Umbilical cord (tissue), 2 donors: ENCODE measurements at places on chromosomes 6 and 20.
A peak's percentile ranks its signal among the peaks of the same experiment; 100 is the strongest.

- DNase-seq: no peak
Observed at GRCh38 chr20:50892394-50892793, 38.8 kb downstream of the ADNP start.

DNA sequence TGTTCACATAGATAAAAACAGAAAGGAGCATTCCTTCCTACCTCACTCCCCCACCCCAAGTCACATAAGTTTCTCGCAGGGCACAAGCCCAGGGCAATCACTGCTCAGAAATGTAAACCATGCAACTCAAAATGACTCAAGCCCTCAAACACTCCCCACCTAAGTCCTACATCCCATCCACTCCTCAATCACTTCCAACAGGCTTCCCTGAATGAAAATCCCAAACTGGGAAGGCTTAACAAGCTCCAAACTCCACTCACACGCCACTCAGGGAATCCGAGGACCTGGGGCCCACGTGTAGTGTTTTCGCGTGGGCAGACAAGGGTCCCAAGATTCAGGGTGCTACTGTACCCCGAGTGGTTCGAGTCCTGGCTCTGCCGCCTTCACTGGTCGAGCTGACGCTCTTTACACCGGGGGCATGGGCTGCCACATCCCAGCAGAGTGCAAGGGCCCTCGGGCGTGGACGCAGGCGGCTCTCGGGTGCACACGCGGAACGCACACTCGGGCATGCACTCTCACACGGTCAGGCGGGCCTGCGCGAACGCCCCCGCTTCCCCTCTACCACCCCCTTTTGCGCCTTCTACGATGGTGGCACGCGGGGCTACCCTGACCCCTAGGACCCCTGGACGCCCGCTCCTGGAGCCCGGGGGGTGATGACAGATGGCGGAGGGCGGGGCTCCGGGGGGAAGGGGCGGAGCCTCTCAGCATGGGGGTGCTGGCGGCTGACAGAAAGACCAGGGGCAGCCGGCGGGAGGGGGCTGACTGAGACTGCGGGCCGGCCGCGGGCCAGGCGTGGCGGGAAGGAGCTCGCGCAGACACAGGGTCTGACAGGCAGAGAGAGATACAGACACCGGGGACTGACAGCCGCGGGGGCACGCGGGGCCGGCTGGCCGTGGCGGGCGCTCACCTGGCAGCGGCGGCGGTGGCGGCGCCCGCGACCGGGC is 657 bp downstream of the ZHX3 start:
- DNase-seq: peak; percentile 66

DNA sequence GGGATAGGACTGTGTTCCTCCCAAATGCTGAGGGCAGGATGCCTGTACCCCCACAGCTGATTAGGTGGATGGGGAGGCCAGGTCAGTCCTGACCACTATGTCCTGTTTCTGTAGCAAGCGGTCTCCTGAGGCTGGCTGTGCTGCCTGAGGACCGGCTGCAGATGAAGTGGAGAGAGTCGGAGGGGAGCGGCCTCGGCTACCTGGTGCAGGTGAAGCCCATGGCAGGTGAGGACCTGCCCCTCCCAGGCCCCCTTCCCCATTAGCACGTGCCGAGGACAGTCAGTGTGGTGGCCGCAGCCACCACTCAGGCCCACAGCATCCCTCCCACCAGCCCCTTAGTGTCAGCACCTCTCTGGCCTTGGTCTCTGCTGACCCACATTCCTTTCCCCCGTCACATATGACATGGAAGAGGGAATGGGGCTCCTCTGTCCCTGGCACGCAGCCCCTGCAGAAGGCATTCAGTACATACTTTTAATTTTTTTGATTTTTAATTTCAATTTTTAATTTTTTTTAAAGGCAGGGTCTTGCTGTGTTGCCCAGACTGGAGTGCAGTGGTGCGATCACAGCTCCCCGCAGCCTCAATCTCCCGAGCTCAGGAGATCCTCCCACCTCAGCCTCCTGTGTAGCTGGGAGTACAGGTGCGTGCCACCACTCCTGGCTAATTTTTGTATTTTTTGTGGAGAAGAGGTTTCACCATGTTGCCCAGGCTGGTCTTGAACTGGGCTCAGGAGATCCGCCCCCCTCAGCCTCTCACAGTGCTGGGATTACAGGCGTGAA is 5.0 kb downstream of the COL20A1 start:
- no peak for DNase-seq

- DNase-seq: no peak
Observed at GRCh38 chr6:55756531-55757031, 118.8 kb downstream of the BMP5 start.

DNA sequence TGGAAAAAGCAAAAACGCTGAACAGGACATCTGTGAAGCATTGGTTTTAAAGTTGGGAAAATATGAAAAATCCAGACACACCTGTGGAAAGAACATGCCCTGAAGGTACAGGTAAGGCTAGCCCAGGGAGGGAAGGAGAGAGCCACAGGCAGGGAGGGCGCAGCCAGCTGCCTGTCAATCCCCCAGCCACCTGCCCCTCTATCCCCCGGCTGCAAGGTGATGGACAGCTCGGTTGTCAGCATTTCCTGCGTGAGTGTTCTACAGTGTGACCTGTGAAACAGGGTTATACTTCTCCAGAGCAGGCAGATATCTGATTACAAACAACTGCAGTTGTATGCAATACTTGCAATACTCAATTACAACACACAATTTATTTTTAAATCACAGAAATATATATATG is 358.1 kb downstream of the SMOC2 start:
- no peak for DNase-seq

DNA sequence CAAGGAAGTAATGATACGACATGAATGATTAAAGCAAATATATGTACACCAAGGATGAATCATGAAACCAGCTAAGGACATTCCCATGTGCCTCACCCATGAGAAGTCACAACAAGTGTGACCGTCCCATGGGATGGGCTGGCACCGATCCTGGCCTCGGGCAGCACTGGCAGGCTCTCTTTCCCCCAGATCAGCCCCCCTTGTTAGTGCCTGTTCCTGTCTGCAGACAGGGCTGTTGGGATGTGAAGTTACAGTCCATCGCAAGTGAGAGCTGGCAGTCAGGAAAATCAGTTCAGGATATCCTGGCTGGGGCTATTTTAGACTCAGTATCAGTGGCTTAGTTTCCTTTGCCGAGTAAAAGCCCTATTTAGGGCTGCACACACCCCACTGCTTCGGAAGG is 129.2 kb upstream of the SNX9 start:
- no peak for DNase-seq

GRCh38 chr6:92906385-92906784 is 513.0 kb downstream of the EPHA7 start:
- DNase-seq: no peak

DNA sequence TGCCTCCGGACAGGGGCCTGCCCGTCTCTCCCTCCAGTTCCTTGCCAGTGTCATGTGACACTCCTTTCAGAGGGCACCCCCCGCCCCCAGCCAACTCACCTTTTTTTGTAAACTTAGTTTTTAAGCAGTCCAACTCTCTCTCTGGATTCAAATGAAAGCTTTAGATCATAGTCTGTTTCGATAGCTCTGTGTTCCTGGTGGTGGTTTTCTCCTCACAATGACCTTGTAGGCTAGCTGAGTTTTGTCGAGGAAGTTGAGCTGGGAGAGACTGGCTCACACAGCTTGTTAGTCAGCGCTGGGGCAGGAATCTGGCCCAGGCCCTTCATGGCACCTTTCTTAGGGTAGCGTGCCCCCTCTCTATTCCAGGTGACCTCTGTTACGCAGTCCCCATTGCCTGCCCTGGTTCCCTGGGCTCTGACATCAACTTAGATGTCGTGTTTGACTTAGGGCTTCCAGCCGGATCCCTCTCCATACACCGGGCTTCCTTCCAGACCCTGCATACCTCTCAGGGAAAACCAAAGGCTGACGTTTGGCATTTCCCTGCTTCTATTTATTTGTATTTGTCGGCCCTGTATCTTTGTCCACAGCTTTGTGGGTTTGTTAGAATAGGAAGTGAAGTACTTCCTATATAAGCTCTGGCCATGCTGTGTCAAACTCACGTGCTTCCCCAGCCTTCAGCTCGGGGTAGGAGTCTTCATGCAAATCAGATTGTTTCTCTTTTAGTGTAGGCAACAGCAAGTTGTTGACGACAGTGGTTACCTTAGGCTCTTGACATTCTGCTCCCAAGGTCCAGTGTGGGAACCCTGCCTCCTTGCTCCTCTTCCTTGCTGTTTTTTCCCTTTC is 12.7 kb downstream of the IGF2R start:
- DNase-seq: peak; percentile 30

DNA sequence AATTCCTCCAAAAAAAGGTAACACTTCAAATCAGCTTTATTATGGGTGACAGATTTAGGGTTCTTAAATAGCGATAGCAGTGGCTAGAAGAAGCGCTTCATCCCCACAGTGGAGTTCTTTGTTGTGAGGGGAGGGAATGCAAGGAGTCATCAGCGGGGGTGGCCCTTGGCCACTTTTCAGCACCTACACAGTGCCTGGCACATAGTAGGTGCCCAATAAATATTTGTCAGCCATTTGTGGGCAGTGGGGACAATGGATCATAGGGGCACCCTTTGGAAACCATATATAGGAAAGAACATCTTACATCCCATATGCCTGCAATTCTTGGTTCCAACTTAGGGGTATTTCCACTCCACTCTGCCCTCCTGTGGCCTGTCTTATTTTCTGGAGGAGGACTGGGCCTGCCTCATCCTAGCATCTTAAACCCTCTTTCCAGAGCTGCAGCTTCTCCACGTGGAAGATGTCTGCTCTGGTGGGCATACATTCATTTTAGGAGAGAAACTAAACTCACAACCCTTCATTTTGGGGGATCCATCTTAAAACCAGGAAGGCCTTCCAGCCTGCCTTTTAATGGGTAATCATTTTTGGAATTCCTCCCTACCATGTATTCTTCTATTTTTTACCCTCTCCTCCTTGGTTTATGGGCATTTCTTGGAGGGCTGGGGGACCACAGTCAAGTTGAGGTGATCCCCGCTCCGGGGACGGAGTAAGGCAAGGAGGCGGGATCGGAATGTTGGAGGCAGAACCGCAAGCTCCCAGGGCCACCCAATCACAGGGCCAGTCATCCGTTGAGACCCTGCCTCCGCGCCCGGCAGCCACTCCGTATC is 2.6 kb upstream of the GPSM3 start:
- DNase-seq: peak; percentile 77

- peak; percentile 50 for DNase-seq
Observed at GRCh38 chr6:163776906-163777686, 362.6 kb downstream of the QKI start.

DNA sequence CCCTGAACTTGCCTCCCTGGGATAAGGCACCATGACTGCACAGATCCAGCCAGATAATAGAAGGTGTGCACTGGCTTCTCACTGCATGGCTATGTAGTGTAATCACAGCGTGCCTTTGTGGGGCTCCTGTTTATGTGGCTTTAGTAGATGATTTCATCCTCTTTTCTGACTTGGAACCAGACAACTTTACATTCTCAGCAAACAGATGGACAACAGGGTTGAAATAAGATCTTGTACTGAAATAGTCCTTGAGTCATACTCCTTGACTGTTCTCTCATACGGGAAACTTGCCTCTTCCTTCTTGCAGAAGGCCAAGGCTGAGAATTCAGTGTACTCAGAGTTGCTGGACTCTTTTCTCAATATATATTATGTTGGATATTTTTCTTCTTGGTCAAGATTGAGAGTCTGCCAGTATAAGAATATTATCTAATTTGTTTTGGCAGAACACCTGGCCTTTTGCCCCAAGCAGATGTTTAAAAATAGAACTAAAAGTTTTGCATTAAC is 25.0 kb upstream of the RNF144B start:
- no peak for DNase-seq

DNA sequence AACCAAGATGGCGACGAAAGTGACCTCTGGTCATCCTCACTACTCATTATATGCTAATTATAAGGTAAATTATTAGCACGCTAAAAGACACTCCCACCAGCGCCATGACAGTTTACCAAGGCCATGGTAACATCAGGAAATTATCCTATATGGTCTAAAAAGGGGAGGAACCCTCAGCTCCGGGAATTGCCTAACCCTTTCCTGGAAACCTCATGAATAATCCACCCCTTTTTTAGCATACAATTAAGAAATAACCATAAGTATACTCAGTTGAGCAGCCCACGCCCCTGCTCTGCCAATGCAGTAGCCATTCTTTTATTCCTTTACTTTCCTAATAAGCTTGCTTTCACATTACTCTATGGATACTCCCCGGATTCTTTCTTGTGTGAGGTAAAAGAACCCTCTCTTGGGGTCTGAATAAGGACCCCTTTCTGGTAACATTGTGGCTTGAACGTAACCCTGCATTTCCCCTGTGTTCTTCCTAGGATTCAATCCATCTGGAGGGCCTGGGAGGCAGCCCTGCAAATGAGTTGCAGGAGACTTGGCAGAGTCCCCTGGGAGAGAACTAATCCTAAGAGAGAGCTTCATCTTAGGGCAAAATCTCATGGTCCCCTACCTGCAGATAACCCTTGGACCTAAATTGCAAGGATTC is 225.6 kb upstream of the JARID2 start:
- no peak for DNase-seq

DNA sequence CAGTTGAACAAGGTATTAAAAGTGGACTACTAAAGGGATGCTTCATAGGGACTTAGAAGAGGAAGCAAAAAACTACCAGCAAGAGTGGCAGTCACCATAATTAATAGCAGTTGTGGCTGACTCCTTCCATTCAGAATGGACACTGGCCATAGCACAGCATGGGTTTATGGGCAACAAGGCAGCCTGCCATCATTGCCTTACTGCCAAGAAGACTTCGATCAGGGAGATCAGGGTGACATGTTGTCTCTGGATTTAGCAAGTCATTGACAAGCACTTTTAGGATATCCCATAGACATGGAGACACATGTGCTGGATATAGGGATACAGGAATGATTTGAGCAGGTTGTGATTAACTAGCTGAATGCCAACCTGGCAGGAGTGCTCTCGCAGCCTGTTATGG is 35.3 kb upstream of the RIPOR2 start:
- DNase-seq: no peak

GRCh38 chr6:12118607-12119006 is 106.5 kb downstream of the HIVEP1 start:
- no peak for DNase-seq

GRCh38 chr6:167742719-167743303 is 83.9 kb upstream of the AFDN start:
- DNase-seq: no peak

DNA sequence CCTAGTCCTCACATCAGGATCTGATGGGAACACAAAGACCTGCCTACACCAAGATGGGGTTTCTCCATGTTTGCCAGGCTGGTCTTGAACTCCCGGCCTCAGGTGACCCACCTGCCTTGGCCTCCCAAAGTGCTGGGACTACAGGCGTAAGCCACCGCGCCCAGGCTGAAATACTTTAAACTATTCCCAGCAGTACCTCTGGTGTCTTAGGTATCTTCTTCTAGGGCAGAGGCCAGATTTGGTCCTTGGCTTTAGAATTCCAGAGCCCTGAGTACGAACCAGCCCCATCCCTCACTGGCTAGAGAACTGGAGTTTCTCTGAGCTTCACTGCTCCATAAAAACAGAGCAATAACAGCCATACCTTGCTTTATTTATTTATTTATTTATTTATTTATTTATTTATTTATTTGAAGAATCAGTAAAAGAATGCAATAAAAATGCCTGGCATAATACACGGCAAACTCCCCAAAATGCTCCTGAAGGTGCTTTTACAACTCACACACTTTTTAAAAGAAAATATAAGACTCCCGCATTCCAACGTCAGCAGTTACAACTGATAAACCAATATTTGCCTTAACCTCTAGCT is 312.1 kb downstream of the TFAP2C start:
- no peak for DNase-seq

- no peak for DNase-seq
Observed at GRCh38 chr6:815348-815738, 122.4 kb upstream of the EXOC2 start.

GRCh38 chr6:101011186-101011585 is 130.1 kb upstream of the ASCC3 start:
- no peak for DNase-seq
